NCI-H1694 (cell line): ENCODE measurements at places on chromosomes 2 and 18.

DNA sequence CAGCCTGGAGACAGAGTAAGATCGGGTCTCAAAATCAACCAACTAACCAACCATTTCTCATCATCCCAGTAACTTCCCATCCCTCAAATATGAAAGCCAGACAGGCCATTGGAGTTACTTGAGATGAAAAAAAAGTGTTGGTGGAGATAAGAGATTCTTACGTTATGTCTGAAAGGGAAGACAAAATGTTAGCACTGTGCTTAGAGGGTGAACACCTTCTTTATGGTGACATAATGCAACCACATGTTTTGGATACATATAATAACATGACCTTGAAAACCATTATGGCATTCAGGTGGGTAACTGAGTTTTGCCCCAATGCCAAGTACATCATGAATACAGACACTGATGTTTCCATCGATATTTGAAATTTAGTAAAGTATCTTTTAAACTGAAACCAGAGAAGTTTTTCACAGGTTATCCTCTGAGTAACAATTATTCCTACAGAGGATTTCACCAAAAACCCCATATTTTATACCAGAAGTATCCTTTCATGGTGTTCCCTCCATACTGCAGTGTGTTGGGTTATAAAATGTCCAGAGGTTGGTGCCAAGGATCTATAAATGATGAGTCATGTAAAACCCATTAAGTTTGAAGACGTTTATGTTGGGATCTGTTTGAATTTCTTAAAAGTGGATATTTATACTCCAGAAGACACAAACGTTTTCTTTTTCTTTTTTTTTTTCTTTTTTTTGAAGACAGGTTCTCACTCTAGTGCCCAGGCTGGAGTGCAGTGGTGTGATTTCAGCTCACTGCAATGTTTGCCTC lies 45.5 kb downstream of the AAK1 start:
- no peak for DNase-seq

- no peak for DNase-seq
Observed at GRCh38 chr2:133477616-133477990, 90.7 kb downstream of the NCKAP5 start.

DNA sequence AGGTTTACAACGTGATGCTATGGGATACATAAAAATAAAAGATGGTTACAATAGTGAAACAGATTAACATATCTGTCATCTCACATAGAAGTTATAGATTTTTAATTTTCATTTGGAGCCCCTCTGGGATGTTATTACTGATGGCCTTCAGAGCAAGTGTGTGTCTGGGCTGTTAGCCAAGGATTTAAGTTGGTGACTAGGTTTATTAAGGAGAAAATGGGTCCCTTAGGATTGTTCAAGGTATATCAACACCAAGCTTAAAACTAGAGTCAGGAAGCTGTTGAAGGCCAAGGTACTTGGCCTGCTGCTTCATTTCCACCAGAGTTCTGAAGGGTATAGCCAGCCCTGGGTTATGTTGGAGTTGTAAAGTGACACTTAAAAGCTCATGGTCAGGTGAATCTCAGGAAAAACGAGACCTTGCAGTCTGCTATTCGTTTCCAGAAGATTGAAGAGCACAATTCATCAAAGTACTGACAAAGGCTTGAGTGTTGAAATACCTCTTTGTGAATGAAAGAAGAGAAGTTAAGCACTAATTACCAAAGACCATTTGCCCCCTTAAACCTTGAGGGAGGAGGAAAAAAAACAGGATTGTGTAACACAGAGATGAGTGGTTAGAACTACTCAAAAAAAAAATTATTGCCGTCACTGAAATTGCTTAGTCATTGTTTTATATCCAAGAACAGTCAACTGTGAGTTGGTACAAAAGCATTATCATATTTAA lies 48.4 kb downstream of the MAP2 start:
- DNase-seq, result no peak

DNA sequence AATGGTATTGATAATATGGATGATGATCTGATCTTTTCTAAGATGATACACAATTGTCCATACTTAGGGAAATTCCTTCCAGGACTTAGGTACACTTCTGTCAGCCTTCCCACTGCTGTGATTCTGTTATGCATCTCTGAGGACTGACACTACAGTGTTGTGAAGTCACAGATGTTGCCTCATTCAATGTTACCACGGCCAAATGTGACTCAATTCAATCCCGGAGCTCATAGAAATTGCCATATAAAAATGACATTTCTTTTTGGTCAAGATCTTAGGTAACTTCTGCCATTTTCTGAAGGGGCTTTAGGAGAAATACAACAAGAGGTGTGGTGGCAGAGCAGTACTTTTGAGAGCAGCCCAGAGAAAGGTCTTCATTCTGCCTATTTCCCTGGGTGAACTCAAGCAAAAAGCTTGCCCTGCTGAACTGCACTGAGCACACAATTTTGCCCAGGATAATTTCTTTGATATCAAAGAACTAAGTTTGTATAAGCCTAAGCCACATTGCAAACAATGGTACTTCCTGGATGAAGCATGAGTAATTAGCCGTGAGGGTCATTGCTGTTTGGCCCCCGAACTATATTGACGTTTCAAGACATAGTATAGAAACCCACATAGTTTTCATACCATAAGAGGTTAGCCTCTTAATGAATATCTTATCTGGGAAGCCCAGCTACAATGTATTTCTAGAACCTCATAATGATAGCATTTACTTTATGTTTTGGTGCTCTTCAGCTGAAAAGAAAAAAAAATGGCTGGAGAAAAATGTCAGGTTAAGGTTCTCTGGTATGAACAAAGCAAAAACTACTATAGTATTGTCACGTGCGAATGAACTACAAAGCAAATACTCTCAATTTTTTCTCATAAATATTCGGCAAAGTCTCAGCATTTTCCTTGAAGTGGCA lies 437.4 kb downstream of the MEIS1 start:
- DNase-seq, result no peak

- DNase-seq, result no peak
Observed at GRCh38 chr18:34221971-34222306, 2.8 kb downstream of the NOL4 start.

DNA sequence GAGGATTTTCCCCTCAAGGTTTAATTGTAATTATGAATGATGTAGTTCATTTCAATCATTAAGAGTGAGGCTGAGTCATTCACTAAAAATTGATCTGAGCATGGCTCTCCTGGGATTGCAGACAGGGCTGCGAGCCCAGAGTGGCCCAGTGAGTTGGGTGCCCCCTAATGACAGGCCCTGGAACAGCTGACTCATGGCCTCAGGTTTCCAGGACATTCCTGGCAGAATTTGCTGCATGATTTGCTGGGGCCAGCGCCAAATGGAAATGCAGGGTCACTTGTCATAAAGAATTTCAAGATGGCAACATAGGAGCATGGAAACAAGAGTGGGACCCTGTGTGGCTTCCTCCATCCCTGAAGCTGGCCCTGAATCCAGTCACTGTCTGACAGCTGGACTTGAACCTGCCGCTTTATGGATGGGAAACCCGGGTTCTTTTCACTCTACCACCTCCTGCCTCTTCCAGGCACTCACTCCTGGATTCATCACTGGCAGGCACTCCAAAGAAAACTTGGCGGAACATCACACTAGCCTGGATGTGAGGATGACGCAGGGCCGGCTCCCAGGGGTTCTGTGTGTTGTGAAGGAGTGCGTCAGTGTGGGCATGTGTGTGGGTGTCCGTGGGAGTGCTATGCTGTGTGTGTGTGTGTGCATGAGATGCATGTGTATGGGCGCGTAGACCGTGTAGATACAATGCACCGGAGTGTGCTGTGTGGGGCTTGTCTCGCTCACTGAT lies 15.2 kb downstream of the OTOF start:
- DNase-seq, result peak; percentile 50

DNA sequence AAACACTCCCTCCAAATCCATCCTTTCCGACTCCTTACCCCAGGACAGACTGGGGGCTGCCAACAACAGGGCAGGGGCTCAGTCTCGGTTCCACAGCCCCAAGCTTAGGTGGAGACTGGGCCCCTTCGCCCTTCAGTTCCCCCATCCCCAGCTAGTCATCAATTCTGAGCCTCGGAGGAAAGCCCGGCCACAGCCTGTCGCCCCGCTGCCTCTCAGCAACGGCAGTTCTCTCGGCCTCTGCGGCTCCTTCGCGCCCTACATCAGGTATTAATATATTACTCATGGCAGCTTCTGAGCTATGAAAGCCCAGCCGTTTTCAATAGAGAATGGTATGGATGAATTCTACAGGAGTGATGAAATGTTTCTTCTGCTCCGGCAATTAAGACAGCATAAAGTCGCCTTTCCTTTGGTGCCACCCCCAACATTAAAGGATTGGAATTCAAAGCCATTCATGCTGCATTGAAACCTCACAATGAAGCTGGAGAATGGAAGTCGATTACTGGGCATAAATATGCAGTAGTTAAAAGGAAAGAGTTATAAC lies 2.8 kb downstream of the HDAC4 start:
- DNase-seq, result no peak

GRCh38 chr2:41881249-41881648 lies 166.6 kb upstream of the PKDCC start:
- no peak for DNase-seq

GRCh38 chr2:590214-591175 lies 86.7 kb downstream of the TMEM18 start:
- no peak for DNase-seq

DNA sequence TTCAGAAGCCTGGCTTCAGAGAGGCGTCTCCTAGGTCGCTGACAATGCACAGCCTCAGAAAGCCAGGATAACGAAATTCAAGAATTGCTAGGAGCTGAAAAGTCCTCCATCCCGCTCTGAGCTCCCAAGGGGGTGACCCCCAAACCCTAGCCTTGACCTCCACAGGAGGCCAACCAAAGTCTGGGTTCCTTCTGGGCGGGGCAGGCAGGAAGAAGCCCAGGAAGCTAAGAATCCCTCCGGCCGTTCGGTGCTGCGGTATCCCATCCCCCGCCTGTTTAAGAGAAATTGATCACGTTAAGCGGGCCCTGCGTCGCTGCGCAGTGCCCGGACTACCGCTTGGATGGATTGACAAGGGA lies 2.5 kb upstream of the OSR1 start:
- no peak for DNase-seq

DNA sequence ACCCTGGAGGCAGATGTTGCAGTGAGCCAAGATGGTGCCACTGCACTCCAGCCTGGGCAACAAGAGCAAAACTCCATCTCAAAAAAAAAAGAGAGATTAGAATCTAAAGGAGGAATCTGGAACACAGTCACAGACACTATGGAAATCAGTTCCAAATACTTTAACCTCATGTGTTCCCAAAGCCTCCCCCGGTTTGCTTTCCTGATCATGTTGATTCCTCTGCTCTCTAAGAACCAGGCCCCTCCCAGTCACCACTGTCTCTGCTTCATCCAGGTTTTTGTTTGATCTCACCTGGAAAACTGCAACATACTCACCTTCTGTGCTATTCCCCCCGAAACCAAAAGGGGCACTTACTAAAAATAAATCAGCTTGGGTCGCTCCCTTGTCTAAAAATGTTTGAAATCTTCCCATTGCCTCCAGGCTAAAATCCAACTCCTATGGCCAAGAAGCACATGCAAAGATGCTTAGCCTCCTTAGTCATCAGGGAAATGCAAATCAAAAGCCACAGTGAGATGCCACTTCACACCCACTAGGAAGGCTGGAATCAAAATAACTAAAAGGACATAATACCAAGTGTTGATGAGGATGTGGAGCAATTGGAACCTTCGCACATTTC lies 6.2 kb upstream of the NEU2 start:
- DNase-seq, result no peak

- no peak for DNase-seq
Observed at GRCh38 chr2:185790361-185790760, 51.8 kb downstream of the FSIP2 start.
